ENCODE measurements at places on chromosomes 7 and 10.

DNA sequence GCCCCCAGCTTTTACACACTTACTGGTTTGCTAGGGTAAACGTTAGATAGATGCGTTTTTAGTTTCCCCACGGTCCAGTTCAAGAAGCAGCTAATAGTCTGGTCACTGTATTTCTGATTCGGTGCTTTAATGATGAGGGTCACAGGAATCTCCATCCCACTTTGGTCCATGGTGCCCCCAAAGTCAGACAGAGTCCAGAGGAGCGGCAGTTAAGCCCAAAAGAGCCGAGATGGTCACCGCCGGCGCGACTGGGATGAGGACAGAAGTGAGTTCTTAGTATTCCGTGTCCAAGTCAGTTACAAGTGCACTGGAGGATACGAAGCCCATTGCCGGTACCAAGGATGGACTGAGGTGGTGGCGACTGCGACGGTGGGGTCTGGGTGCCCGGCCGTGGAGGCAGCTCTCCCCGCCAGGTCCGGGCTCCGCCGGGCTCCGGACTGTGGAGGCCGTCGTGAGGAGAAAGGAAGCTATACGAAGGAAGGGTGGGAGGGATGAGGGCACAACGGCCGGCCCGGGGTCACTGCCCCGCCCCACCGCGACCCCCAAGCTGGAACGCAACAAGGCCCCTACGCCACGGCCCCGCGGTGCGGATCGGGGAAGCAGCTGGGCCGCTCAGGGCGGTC, 663 bp downstream of the HERPUD2 start:
- peak; percentile 37 for DNase-seq

DNA sequence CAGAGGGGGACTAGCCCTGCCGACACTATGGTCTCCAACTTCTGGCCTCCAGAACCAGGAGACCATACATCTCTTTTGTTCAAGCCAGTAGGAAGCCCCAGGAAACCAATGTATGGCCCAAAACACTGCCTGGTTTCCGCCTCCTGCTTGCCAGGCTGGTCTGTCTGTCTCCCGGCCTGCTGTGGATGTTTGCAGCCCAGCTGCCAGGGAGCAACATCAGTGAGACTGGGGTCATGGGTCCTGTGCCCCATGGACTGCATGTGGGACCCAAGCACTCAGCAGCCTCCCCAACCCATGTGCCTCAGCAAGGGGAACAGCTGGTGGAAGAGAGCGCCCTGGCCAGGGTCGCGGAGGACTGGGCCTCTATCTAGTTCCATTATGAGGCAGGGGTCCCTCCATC, 33.4 kb upstream of the NUB1 start:
- no peak for DNase-seq

GRCh38 chr7:31056775-31057346, 4.8 kb downstream of the ADCYAP1R1 start:
- no peak for DNase-seq

GRCh38 chr10:100826661-100826982, 81.2 kb downstream of the PAX2 start:
- DNase-seq = no peak

GRCh38 chr10:17910125-17910789, 41.5 kb upstream of the SLC39A12 start:
- peak; percentile 82 for DNase-seq

DNA sequence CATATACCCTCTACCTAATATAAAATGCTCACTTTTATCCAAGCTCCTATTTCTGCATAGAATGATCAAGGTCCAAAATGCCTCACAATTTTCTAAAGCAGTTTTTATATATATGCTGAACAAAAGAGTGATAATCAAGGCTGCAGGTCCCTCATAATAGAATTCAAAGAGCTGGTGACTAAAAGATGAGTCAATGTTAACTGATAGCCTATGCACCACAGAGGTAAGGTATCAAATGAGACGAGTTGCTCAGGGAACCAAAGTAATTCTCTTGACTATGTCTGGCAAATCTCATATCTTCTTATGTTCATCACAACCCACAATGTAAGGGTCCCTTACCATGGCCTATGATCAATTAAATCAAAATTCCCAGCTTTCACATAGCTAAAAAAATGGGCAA, 15.2 kb downstream of the PDZD8 start:
- DNase-seq = no peak

DNA sequence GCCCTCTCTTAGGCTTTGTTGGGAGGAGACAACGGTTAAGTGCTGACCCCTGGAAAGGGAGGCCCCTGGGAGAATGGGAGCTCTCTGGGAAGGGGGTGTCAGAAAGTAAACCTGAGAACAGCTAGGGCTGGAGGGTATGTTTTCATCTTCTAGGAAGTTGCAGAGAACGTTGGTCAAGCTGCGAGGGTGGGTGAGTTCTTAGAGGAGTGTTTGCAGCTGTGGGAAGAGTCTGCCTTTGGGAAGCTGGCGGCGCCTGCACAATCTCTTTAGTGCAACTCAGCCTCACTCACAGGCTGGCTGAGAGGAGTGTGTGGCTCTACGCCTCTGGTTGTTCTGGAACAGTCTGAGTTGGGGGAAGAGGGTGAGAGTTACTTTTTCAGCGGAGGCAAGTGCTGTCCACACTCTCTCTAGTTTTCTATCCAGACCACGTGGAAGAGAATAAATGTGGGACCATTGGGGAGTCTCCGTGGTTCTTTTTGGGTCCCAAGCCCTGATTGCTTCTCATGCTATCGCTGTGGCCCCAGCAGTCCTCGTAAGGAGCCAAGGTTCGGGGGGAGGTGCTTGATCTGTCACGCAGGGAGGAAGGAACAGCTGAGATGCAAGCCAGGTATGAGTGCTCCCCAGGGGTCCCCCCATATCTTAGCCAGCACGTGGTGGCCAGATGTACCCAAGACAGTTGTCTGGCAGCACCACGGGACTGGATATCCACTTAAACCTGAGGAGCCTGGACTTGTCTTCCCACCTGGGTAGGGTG, 237.2 kb downstream of the BUB3 start:
- no peak for DNase-seq

GRCh38 chr10:23804125-23804524, 365.2 kb downstream of the OTUD1 start:
- DNase-seq = no peak

GRCh38 chr10:4780782-4781181, 45.2 kb upstream of the AKR1E2 start:
- DNase-seq = no peak

DNA sequence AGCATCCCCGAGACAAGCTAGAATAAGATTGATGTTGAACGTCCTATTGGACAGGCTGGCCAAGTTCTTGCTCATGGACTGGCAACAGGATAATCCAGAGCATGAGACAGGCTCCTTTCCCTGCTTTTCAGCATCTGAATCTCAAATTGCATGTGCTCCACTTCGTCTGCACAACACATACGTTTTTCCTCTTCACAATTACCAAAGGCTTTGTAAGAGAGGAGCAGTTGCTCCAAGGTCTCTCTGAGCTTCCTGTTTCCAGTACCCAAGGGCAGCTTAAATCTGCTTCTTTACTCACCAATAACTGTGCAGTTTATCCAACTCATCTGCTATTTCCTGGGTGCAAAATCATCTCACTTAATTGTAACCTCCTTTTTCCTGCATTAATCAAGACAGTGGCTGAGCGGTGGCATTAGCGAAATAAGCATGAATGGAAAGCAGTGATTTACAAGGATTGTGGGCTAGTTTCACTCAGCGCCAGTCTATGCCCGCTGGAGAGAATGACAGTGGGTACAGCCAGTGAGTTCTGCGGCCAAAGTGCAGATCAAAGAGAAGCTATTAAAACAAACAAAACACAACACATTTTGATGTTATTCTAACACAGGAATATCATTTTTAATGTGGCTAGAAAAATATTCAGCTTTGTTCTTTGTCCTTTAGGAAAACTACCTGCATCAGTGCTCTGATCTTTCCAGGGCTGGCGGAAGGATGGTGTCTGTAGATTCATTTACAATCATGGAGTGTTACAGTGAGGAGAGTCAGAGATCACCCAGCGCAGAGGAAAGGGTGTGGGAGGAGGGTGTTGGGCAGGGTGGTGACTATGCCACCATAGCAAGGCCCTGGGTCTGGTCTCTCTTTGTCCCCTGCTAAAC, 79.8 kb downstream of the CHN2 start:
- DNase-seq = no peak

DNA sequence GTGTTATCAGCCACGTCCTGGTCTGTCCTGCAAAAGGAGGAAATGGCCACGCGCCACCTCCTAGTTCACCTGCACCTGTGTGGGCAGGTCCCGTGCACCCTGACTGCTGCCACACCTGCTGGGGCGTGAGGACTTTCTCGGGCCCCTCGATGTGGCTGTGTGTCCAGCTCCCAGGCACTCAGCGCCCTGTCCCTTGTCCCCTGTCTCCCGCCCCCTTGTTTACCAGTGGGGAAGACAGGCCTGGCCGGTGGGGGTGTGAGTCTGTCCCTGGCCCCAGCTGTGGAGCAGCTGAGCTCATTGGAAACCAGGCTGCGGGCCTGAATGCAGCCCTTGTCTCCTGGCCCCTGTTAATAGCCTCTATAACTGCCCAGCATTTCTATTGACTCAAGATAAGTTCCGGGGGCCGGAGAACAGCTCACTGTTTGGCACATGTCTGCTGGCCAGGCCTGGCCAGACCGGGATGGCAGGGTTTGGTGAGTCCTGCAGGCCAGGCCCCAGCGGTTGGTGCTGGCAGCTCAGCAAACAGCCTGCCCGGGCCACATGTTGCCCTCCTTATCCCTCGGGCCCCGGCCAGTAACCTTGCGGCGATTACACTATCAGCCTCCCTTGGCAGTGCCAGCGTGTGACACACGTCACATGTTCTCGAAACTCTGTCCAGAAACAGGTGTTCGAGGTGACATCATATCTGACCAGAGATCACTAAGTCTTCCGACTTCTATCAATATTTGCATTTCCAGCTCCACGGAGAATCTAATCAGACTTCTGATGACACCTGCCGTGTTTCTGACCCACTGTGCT, 52.1 kb downstream of the FOXL3 start:
- no peak for DNase-seq

- no peak for DNase-seq
Measured at GRCh38 chr7:98968621-98969020, 90.3 kb downstream of the TRRAP start.

- DNase-seq = no peak
Measured at GRCh38 chr7:36448781-36449379, 59.2 kb downstream of the ANLN start.

DNA sequence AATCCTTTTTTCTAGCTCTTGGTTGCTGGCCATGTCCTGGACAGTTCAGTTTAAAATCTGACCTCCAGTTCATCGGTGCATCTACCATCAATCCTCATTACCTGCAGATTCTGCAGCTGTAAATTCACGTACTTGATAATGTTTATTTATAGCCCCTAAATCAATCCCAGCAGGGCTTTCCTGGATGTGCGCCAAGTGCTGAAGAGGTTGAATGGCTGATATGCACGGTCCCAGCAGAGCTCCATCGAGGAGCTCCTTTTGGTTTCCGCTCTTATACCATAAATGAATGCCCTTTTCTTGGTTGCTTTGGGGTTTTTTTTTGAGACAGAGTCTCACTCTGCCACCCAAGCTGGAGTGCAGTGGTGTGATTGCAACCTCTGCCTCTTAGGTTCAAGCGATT, 91.2 kb upstream of the CCZ1B start:
- DNase-seq = no peak

- DNase-seq = no peak
Measured at GRCh38 chr7:130988443-130988842, 254.4 kb upstream of the KLF14 start.

DNA sequence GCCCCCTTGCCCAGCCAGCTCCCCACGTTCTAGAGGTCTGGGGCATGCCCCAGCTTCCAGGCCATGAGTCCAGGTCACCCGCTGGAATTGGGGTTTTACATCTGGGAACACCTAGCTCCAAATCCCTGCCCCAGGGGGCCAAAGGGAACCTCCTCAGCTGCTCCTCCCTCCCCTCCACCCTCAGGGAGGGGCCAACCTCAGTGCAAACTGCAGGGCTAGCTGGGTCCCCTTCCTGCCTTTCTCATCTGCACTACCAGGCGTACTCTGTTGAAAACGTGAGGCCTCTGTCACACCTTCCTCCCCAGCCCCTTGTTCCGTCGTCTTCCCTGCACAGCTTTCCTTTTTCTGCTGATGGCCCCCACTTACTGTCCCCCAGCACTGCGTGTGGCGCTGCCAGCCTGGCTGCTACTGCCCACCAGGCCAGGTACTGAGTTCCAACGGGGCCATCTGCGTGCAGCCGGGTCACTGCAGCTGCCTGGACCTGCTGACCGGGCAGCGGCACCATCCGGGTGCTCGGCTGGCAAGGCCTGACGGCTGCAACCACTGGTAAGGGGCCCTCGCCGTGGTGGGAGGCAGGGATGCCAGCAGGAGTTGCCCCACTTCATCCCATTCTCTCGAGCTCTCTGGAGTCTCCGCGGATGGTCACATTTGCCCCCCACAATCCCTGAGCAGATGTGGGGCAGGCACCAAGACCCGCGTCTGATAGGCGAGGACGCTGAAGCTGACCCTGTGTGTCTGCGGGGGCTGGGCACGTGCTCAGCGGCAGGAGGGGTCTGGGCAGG, 24.7 kb upstream of the ZNF862 start:
- DNase-seq = no peak

DNA sequence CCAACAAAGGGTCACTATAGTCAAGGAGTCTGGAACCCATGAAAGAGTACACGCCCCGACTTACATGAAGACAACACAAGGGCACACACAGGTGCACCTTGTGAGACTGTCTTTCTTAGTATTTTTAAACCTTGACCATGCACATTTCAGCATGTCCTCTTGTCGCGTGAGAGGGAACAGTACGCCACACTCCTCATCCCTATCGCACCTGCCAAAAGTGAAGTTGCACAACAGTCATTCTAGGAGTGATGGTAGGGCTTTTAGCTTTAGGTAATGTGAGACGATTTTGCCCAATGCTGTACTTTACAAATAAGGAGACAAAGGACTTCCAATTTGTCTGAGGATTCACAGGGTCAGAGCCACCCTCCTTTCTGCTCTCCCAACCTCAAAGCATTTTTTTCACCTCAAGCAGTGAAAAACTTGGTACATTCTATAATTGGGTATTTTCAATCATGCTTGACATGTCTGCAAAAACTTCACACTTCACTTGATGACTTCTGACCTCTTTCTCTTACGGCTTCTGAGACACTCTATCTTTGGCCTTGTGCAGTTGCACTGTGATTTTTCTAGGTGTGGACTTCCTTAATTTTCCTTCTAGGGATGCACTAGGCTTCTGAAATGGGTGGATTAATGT, 173.9 kb upstream of the GRB10 start:
- no peak for DNase-seq

DNA sequence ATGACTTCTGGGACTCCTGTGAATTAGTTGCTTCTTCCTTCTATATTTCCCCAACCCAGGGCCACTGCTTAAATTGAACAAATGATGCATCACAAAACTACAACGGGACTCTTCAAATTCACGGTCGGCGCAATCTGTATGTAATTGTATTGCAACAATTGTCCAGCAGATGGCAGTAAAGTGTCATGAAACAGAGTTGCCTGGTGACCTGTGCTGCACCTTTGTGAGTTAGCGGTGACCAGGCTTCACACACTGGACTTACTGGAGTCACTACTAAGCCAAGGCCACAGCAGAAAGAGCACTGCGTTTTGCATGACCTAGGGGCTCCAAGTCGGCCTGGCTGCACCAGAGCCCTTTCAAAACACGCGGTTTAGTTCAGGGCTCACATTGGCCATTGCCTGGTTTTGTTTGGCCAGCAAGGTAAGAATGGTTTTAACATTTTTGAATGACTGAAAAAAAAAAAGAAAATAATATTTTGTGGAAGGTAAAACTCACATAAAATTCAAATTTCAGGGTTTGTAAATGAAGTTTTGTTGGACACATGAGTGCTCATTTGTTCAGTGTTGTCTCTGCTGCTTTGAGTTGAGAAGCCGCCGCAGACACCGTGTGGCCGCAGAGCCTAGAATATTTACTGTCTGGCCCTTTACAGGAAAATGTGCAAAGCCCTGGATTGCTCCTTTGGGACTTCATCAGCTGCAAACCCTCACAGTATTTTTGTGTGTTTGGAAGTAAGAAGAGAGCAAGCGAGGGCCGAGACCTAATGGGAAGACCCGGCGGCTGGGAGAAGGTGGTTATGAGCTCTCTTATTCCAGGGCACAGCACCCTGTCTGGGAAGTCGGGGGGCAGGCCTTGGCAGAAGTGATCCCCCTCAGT, 23.2 kb upstream of the ZNF32 start:
- DNase-seq = peak; percentile 82
